ENCODE measurements at places on chromosomes 13 and 19. TPM values are rescaled to one million over a fixed set of nuclear protein-coding genes. Genes with fewer than 3 reads are reported as not detected.

The SPRED3 gene
- 1.6 TPM for total RNA-seq

The LRRC25 gene
- total RNA-seq: 0.92 TPM

DNA sequence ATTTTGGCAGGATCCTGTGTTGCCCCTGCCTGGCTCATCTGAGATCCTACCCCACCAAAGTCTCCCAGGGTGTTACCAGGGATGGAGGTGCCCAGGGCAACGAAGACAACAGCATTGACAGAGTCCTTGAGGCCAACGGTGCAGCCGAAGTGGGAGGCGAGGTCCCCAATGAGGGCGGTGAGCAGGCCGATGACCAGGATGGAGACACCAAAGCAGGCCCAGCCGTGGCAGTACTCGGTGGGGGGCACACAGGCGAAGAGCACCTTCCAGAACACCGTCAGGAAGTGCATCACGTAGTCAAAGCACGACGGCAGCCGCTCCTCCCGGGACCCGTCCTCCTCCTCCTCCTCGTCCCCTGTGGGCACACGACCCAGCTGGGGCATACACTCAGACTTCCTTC, 12.8 kb upstream of the MEIS3 start:
- DNase-seq: no peak

DNA sequence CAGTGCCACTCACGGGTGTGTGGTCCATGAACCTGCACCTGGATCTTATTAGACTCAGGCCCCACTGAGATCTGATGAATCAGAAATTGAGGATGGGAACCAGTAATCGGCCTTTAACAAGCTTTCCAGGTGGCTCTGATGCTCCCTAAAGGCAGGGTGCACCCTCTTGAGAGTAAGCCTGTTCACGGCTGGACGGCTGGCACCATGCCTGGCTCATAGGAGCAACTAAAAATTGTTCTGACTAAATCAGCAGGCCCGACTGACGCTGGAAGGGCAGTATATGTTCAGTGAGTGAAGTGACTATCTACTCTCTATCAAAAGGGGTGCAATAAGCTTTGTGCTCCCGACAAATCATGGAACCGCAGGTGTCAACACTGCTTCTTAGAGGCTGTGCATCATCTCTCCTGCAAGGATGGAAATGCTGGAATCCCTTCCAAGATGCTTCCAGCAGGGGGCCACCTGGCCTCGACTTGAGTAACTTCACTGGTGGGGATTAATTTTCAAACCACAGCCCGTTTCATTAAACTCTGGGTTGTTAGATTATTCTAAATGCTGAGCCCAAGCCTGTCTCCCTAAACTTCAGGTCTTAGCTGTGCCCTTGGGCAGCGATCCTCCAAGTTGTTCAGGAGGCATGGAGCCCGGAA, 28.4 kb downstream of the TMTC4 start:
- DNase-seq: no peak

- DNase-seq: no peak
Observed at GRCh38 chr19:42250666-42251531, 4.0 kb downstream of the ERF start.

DNA sequence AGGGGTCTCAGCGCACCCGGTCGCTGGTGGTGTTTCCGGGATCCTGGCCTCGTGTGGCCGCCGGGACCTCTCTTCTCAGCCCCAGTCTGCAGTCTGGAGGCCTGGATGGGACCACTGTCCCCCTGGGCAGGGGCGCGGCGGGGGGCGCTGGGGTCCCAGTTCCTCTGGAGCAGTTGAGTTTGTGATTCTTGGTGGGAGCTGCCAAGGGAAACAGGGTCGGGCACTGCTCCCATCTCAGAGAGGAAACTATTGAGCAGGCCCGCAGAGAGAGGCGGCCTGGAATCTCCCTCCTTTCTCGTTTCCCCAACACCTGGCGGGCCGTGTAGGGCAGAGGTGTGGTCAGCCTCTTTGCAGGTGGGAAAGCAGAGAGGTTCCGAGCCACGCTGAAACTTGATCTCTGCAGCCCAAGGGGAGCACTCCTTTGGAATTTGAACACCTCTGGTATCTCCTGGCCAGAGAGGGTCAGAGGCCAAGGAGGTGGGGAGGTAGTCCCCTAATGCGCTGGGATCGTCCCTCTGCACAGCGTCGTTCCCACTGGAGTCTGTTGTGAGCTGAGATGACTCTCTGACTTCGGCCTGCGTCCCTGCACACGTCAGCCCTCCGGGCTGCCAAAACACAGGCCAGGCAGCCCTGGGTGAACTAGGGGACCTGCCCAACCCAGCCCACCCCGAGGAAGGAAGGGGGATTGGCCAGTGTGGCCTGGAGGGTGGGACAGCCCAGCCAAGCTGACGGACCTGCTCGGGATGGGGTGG, 741 bp downstream of the PLEKHF1 start:
- DNase-seq: no peak

DNA sequence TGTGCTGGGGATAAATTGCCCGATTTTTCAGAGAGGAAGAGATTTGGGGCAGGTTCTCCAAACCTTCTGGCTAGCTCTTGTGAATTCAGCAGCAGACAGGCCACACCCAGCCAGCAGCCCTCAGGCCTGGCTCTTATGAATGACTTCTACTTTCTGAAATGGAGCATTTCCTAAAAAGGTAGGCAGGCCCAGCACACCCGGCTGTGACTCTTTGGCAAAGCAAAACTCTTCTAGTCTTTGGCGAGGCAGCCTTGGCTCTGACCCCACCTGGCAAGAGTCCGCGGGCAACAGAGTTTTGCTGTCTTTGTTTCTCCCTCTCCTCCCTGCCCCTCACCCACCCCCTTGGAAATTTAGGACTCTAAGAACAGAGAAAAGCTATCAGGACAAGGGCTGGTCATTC, 221.2 kb downstream of the ZNF536 start:
- DNase-seq: no peak

DNA sequence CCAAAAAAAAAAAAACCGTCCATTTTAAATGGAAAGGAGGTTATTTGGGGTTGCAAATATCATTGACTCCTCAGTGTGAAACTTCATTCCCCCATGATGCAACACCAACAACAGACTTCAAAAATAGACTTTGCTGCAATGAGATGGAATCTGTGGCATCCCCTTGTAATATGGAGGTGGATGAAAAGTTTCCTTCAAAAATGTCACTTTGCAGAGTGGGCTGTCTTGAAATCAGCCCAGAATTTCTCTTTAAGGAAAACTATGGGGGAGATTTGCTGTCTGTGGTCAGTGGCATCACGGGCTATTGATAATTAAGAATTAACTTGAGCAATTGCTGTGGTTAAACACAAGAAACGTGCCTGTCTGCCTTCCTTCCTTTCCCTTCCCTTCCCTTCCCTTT, 1.5 kb downstream of the GPR18 start:
- DNase-seq: no peak

DNA sequence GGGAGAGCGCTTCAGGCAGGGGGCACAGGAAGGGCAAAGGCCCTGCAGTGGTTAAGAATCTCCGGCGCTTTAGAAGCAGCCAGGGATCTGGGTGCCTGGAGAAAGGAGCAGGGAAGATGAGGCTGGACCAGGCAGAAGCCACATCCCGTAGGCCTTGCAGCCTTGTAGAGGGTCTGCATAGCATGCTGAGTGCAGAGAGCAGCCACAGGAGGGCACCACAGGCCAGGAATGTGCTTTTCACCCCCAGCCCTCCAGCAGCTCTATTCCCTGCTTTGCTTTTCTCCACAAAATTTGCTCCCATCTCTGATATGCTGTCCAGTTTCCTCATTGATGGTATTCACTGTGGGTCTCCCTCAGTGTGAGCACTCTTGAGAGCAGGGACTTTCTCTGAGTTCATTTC, 5.7 kb downstream of the WDR62 start:
- no peak for DNase-seq
